ENCODE measurements at places on chromosomes 6 and 20. TPM values are rescaled to one million over a fixed set of nuclear protein-coding genes. Genes with fewer than 3 reads are reported as not detected.

GRCh38 chr6:126722411-126722810 lies 382.5 kb downstream of the CENPW start:
- no peak for DNase-seq

Gene RCAN2
- total RNA-seq, result 5.4 TPM

GRCh38 chr6:145086197-145086596 lies 649.1 kb downstream of the EPM2A start:
- DNase-seq, result no peak

Gene TPD52L1
- 1.4 TPM for total RNA-seq

GRCh38 chr6:9761220-9761619 lies 653.7 kb downstream of the TFAP2A start:
- no peak for DNase-seq
